Kidney (tissue), 22 donors: ENCODE measurements at places on chromosomes 6 and 20.

DNA sequence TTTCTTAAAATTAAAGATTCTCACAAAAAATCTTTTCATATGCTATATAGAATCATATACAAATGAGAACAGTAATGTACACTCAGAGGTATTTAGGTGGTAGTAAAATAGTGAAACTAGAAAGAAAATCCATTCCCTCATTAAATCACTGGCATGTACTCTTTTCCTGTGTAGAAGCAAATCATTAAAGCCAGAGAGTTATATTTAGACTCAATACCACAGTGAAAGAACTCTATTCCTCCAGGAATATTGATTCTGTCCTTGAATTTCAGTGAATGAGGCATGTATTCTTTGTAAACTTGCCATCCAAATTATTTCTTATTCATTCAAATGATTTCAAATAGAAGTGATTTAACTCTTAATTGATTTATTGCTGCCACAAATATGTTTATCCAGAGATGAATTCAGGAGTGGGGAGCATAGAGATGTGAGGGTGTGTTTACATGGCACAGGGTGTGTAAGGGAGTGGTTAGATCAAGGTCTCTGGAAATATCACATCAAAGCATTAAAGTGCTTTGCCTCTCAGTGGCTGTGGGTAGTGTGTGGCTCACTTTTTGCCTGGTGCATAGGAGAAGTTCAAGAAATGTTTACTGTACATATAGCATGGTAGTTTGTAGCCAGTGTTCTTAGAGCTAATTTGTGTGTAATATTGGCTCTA is 141.2 kb downstream of the FAM83B start:
- DNase-seq: no peak

- no peak for DNase-seq
Observed at GRCh38 chr6:152151920-152152319, 344.4 kb downstream of the ESR1 start.

DNA sequence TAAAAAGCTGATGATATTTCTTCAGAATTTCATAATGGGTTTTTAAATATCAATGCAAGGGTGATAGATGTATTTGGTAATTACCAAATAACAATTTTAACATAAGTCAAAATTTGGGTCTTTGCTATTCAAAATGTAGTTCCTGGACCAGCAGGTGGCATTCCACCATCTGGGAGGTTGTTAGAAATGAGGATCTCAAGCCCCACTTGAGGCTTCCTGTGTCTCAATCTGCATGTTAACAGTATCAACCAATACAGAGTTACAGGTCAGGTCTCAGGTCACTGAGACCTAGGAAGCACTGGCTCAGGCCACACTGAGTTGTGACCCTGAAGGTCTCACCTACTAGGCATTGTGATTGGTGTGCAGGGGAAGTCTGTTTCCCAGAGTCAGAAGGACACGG is 57.2 kb upstream of the MTRF1L start:
- DNase-seq: no peak

GRCh38 chr20:61802721-61803311 is 262.9 kb downstream of the TAF4 start:
- DNase-seq: peak; percentile 67

DNA sequence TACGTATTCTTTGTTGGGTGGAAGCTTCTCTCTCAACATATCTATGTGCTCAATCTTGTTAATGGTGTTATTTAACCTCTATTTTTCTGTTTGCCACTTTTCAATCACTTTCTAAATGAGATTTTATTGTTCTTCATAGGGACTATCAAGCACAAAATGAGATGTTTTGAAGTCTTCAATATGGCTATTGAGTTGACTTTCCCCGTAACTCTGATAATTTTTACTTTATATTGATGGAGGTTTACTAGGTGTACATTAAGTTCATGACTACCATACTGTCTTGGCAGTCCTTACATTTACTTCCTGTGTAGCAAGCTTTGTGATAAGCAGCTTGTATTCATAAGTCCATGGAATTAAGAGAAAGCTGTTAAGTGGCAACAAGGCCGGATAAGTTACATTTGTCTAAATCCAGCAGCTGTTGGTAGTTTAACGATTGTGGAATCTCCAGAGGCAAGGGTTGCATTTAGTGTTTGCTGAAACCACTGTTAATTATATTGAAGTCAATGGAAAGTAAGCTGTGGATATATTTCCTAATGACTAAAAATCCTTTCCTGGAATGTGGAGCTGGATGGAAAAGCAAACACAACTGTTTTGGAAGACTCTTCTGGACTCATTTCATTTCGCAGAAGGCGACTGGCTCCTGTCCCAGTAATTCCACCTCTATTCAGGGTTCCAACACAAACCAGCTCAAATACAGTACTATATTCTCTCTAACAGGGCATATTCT is 57.3 kb upstream of the SMIM29 start:
- peak; percentile 73 for DNase-seq

DNA sequence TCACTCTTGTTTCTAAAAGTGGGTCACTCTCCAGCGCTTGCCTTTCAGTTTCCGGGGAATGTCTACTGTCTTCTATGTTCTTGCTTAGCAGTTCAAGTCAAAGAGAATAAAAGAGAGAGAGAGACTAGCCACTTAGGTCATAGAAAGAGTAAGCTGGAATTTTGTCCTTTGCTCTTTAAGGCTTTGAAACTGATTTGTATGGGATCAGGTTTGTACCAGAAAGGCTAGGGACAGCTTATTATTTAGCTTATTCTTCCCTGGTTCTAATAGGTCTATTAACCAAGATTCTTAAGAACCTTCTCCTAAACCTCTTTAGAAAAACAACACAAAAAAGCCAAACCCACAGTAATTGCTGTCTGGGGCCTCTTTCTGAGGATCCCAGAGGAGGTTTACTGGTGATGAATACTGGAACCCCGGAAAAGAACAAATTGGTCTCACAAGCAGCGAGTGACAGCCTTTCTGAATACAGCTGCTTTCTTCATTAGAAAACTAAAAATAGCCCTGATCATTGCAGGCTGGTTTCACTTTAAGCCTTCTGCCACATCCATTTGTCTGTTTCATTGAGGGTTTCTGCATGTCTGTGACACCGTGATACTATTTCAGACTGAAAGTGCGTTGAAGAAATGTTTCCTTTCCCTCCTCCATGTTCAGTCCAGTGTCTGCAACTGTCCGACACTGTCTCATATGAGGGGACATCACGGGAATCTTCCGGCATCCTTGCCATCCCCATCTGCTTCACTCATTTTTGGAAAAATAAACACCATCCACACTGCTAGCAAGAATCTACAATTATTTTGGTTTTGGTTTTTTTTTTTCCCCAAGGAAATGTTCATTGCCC is 75.1 kb upstream of the ATXN1 start:
- DNase-seq: no peak

DNA sequence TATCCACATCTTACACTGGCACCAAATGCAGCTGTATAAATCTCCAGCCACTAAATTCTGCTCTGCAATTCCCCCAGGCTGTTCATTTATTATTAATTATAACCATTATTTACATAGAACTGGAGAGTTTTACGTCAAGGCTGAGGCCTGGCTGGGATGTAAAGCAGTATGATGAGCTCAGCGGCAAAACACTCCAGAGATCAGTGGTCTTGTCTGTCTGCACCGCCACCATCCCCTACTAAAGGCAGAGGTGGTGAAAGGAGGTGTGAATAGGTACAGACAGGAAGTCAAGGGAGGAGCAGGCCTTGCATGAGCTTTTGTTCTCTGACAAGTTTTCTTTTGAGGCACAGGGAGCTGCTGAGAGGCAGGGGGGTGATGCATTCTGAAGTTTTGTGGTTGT is 159.9 kb upstream of the PCSK2 start:
- no peak for DNase-seq

DNA sequence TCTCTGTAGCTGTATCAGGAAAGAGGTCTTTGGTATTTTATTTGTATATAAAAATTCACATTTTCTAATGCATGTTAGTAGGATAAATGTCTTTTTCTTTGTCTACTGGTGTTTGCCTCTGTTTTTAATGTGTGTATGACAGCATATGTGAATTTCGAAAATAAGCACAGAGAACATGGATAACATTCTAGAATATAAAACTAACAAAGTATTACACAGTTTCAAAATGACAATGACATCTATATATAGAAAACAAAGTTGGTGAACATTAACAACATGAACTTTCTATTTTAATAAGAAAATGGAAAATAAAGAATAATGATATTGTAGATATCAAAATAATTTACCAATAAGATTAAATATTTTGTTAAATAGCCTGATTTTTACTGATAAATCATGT is 608.0 kb downstream of the COL12A1 start:
- no peak for DNase-seq

- no peak for DNase-seq
Observed at GRCh38 chr6:80181352-80182081, 75.0 kb downstream of the BCKDHB start.
